ENCODE measurements at places on chromosomes 6 and 20. TPM values are rescaled to one million over a fixed set of nuclear protein-coding genes. Genes with fewer than 3 reads are reported as not detected.

The MEP1A gene
- 0.34 TPM for polyA plus RNA-seq

The PRPH2 gene
- 0.34 TPM for polyA plus RNA-seq

The KCNG1 gene
- polyA plus RNA-seq: 2.2 TPM

The REM1 gene
- polyA plus RNA-seq: 0.87 TPM

The KATNA1 gene
- 7.7 TPM for polyA plus RNA-seq

The MEI4 gene
- 0.30 TPM for polyA plus RNA-seq

The ZC3H12D gene
- polyA plus RNA-seq: 0.16 TPM

The DCDC2 gene
- 13.1 TPM for polyA plus RNA-seq

The SIRPD gene
- polyA plus RNA-seq: not detected

The RSPH4A gene
- polyA plus RNA-seq: 1.2 TPM

The COX4I2 gene
- 3.7 TPM for polyA plus RNA-seq

The PCIF1 gene
- polyA plus RNA-seq: 22.9 TPM

The CCN5 gene
- polyA plus RNA-seq: 3.3 TPM

The ZSCAN31 gene
- 6.3 TPM for polyA plus RNA-seq

The BPIFA1 gene
- not detected for polyA plus RNA-seq

The GSTA2 gene
- 30.4 TPM for polyA plus RNA-seq

The PPARD gene
- polyA plus RNA-seq: 14.1 TPM

The SLC17A2 gene
- polyA plus RNA-seq: not detected

The WFDC12 gene
- not detected for polyA plus RNA-seq

The CAGE1 gene
- polyA plus RNA-seq: not detected

The THBD gene
- 3.8 TPM for polyA plus RNA-seq

The LPA gene
- polyA plus RNA-seq: 0.07 TPM

The SYCP2 gene
- 4.0 TPM for polyA plus RNA-seq

The SULF2 gene
- 7.7 TPM for polyA plus RNA-seq

The PPP1R3G gene
- 0.08 TPM for polyA plus RNA-seq

The HSPA12B gene
- 6.0 TPM for polyA plus RNA-seq

The DIDO1 gene
- 21.2 TPM for polyA plus RNA-seq

The ADGB gene
- not detected for polyA plus RNA-seq

Data from pancreas (tissue), 10 donors.